ENCODE measurements at places on chromosomes 6 and 20. TPM values are rescaled to one million over a fixed set of nuclear protein-coding genes. Genes with fewer than 3 reads are reported as not detected.

GPLD1 gene
- total RNA-seq, result 12.6 TPM

WFDC2 gene
- 3.4 TPM for total RNA-seq

PMEPA1 gene
- total RNA-seq, result 8.3 TPM

MCCD1 gene
- total RNA-seq, result not detected

SDCBP2 gene
- total RNA-seq, result 2.0 TPM

All from occipital lobe (tissue), 3 donors.